Breast epithelium (tissue), 4 donors: ENCODE measurements at places on chromosomes 6 and 20.

GRCh38 chr6:149084026-149084425 is 233.5 kb upstream of the TAB2 start:
- DNase-seq = no peak
- no peak overlapping the region for H3K27ac ChIP-seq
- H3K27me3 ChIP-seq = no peaks in the 10 kb centered on the region
- H3K4me3 ChIP-seq = no peak overlapping the region
- H3K36me3 ChIP-seq = no peaks in the 10 kb centered on the region

DNA sequence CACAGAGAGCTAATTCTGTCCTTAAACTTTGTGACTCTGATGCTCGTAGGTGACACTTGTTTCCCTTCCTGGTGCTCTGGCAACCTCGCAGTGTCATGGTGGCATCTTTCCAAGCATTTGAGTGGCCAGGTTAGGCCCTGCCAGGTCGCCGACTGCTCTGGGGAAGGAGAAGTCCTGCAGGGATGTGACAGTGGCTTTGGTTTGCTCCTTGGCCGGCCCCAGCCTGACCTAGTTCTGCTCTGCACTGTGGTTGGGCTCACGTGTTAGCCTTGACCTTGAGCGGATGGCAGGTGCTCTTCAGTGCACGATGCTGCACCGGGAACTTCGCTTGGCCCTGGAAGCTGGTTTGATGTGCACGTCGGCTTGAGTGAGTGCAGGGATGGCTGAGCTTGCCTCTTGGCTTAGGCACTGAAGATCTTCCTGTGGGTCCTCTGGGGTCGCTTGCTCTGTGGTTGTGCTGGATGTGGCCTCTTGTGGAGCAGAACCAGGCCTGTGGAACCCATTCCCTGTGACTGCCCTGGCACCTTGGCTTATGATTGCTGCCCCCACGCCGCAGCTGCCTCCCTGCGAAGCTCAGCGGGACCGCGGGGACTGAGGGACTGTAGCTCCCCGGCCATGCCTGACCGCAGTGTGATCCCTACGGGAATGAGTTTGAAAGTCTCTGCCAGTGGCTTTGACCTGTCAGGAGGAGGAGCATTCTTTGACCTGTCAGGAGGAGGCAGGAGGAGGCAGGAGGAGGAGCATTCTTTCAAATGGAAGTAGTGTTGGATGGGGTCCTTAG is 8.7 kb downstream of the OSBPL2 start:
- H3K36me3 ChIP-seq = no peaks in the 10 kb centered on the region
- H3K4me1 ChIP-seq = peaks cover 3% of the 10 kb centered on the region
- H3K27me3 ChIP-seq = no peaks in the 10 kb centered on the region
- DNase-seq = peak; percentile 66
- H3K27ac ChIP-seq = peak overlapping the region; percentile 66

DNA sequence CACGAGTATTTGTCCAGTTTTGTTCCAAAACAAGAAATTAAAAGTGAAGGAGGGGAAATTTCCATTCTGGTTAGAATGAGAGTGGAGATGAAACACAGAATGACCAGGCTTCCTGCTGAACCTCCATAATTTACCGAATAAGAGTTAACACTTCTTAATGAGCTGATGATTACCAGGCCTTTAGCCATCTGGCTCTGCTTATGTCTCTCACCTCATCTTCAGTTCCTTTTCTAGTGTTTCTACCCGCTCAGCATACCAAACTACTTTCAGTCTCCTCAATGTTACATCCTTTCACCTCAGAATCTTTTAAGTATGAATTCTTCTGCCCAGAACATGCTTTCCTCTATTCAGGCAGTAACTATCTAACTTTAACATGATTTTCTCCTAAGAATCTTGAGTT is 209.0 kb upstream of the RSPO3 start:
- no peaks in the 10 kb centered on the region for H3K36me3 ChIP-seq
- H3K27ac ChIP-seq = no peak overlapping the region
- no peak overlapping the region for H3K4me3 ChIP-seq
- no peak for DNase-seq
- H3K4me1 ChIP-seq = no peaks in the 10 kb centered on the region

DNA sequence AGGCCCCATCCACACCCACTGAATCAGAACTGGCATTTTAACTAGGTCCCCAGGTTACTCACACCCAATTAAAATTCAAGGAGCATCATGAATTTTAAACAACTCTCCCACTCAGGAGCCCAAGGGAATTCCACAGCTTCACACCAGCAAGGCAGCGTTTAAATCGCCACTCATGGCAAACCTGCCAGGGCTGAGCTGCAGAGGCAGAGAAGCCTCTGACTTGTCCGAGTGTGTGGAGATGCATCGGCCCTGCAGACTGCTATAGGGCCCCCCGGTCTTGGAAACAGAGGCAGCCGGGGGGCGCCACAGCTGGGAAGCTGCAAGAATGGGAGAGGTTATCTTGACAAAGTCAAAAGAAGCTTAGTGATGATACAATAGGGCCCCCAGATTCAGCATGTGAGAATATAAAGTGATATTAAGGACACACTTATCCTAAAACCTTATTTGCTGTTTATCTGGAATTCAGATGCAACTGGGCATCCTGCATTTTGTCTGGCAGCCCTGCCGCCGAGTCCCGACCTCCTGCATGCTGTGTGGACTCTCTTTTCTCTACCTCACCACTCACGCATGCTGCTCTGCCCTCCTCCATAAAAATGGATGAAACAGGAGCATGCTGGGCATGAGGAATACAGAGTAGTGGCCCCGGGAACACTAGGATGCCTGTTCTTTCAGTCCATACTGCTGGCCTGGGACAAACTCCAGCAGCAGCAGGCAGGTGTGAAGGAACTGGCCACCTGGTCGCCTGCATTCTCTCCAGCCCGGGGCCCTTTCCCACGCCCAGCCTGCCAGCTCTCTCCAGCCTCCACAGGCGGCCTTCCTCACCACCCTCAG is 126.1 kb downstream of the PXDC1 start:
- H3K36me3 ChIP-seq = no peaks in the 10 kb centered on the region
- H3K27ac ChIP-seq = no peak overlapping the region
- peak; percentile 15 for DNase-seq
- no peaks in the 10 kb centered on the region for H3K27me3 ChIP-seq
- no peak overlapping the region for H3K4me3 ChIP-seq

- DNase-seq = no peak
- no peak overlapping the region for H3K27ac ChIP-seq
- H3K27me3 ChIP-seq = no peaks in the 10 kb centered on the region
- no peaks in the 10 kb centered on the region for H3K4me1 ChIP-seq
- H3K36me3 ChIP-seq = peaks cover 11% of the 10 kb centered on the region
Observed at GRCh38 chr20:35009665-35010328, 54.1 kb downstream of the MYH7B start.
